ENCODE measurements at places on chromosomes 2 and 18.

- no peak for DNase-seq
These were observed 66.5 kb downstream of the EIF2AK3 start for GRCh38 chr2:88560619-88561307.

DNA sequence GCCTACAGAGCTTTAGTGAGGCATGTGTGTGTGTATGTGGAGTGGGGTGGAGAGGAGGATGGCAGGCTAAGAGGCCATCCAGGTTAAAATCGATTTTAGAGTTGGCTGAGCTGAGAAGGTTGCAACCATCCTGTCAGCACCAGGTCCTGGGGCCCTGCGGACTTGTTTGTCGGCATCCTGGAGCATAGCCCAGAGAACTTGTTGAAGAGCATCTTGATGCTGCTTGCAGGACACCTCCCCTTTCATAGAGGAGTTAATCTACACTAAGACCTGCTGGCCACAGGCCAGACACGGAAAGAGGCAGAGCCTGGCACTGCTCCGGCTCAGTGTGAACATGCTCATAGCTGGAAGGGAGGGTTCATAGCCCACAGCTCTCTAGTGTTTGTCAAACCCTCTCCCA lies 72.1 kb upstream of the RGPD5 start:
- no peak for DNase-seq

DNA sequence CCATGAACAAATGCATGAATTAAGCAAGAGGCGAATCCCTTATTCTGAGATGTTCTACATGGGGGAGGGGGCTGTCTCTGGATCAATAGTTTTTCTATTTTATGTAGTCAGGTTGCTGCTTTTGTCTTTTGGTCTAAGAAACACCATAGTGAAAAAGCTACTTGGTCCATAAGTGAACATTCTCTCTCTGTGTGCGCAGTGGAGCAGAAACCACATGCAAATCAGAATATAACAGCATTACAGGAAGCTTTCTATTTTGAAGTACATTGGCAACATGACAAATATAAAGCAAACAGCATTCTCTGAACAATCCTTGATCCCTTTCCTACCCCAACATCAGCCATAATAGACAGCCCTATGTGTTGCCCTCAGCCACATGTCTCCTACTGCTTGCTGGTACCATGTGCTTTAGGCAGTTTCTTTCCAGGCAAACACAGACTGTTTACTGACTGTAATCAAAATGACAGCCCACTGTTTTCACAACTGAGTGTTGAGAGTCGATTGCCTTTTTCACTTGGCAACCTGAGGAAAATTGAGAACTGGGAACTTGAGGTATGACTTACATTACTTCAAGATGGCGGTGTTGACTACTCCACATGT lies 10.6 kb downstream of the SCN3A start:
- no peak for DNase-seq

GRCh38 chr2:142014536-142014935 lies 116.3 kb downstream of the LRP1B start:
- no peak for DNase-seq

- DNase-seq = no peak
These were observed 30.4 kb upstream of the GMCL1 start for GRCh38 chr2:69798909-69799526.

DNA sequence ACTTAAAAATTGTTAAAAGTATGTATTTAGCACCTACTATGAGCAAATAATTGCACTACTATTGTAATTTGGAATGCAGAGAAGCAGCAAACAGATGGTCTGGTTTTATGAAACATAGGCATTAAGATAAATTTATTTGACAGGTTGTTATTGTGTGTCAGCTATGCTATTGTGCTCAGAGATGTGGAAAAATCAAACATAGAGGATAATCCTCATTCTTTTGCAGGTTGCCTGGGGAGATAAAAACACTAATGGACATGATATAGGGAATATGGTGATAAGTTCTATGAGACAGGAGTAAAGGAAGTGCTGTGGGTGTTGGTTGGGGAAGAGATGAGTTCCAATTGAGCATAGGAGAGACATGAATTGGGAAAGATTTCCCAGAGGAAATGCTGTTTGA lies 71.3 kb downstream of the PPP1R1C start:
- DNase-seq = no peak

GRCh38 chr2:128032092-128032491 lies 4.2 kb upstream of the SAP130 start:
- DNase-seq = no peak

DNA sequence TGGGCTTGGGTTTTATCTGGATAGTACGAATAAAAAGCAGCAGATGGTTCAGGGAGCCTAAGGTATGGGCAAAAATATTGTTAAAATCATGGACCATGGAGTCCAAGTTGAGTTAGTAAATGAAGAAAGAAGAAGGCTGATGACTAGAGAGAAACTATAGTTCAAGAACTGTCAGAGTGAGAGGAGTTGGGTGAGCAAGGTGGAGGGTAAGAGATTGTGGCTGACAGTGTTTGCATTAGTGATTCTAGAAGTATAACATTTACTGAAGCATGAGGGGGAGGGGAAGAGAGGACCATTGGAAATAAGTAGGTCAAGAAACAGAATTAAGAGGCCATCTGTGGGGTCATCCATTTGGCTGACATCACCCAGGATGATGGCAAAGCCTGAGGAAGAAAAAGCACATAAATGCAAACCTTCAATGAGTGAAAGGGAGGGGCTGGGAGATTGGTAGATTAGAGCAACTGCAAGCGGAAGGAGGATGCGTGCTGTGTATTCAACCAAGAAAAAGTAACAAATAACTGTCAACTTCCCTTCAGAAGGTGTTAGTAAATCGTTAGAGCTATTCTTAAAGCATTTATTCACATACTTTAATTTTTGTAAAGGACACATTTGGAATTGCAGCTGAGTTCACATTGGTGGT lies 392.8 kb downstream of the TSN start:
- DNase-seq = no peak

DNA sequence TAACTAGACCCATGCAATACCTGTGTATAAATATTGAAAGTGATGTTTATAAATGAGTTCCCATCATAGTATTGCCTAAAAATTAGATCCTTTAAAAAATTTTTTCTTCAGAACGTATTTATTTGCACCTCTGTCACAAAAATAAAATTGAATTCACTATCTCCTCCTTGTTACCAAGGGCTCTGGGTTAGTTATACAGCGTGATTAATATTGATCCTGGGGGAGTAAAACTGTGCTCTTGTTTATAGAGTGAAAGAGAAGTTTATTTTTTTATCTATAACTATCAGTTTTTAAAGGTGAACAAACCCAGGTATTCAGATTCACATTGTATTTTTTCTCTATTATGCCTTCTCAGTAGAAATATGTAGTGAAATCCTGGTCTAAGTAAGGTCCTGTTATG lies 458.5 kb downstream of the CPS1 start:
- DNase-seq = no peak

- DNase-seq = no peak
These were observed 190.2 kb upstream of the COPS8 start for GRCh38 chr2:236895497-236895896.

Data from GF-D8 (cell line).